Stimulated activated CD4-positive, alpha-beta T cell treated with anti-CD3 and anti-CD28 coated beads, TNF-alpha, amount 100 ng/mL, for 24 hours (primary cell): ENCODE measurements at places on chromosomes 11 and 22.

GRCh38 chr11:32751381-32751780 lies 43.1 kb downstream of the CCDC73 start:
- no peak for DNase-seq

- no peak for DNase-seq
Measured at GRCh38 chr11:45300715-45301114, 14.6 kb upstream of the SYT13 start.

DNA sequence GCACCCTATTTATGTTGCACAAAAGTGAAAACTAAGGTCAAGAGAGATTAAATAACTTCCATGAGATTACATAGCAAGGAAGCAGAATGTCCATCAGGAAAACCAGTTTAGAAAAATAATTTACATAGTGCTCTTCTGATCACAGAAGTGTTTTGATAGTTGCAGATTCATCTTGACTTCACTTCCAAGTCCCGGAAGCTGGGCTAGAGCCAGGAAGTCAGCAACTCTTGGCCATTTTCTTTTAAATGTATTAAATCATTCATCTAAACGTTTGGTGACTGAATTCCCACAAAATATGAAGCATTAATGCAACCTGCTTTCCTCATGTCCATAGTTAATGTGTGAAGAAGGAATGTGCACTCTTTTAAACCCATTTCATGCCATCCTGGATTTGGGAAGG lies 29.7 kb downstream of the APLP2 start:
- no peak for DNase-seq

DNA sequence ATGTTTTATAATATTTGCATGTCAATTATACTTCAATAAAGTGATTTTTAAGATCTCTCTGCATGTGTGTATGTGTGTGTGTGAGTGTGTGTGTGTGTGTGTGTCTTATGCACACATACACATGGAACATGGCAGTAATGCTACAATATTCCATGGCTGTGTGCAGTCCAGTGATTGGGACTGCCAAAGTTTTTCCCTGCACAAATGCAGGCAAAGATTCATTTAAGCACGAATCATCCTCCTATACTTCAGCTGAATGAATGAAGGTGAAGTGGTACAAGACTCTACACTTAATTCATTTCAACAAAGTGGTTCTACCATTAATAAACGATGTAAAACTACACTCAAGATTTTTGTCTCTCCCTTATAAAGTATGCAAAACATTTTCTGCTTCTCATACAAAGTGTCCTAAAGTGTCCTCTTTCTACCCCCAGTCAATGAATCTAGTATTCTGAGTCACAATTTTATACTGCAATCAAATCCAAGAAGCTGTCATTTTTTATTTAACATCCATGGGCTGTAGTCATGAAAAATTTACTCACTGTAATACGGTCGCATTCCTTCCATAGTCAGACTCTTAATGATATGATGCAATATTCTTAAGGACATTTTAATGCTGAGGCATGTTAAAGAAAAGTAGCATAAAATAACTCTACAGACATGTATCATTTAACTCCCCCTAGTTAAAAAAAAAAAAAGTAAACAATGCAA lies 132.4 kb downstream of the TTC28 start:
- DNase-seq = no peak

DNA sequence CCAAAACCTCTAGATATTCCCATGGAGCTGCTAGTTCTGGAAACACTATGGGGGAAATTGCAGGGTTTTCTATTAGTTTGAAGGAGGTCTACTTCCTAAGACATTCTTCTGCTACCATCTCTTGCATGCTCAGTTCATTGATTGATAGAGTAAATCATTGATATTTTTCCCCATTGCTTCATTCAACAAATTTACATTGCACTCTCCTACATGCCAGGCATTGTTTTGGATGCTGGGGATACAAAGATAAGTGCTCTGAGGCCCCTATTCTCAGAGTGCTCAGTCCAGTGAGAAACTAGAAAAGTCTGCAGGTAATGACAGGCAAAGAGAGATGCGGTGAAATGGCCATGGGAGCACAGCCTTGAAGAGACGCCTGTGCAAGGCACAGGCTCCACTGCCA lies 313.1 kb downstream of the KIRREL3 start:
- no peak for DNase-seq

GRCh38 chr22:49289822-49290679 lies 537.6 kb downstream of the BRD1 start:
- no peak for DNase-seq

GRCh38 chr22:37578002-37578401 lies 1.9 kb downstream of the LGALS2 start:
- DNase-seq = no peak

DNA sequence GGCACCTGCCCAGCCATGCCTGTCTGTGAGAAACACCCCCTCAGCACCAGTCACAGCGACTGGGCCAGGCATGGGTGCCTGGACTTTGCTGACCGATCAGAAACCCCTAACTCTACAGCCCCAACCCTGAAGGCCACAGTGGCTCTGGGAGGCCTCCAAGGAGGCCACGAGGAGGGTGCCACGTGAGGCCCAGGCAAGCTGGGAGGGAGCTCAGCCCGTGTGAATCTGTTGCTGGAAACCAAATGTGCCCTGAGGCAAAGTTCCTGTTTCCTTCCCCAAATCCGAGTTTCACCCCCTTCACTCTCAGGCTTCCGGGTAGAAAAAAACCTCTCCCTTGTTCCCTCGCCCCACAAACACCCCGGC lies 1.3 kb downstream of the UNC93B1 start:
- no peak for DNase-seq

GRCh38 chr11:96841792-96842191 lies 452.0 kb downstream of the JRKL start:
- no peak for DNase-seq

- no peak for DNase-seq
Measured at GRCh38 chr11:72354356-72355115, 79.8 kb downstream of the CLPB start.

DNA sequence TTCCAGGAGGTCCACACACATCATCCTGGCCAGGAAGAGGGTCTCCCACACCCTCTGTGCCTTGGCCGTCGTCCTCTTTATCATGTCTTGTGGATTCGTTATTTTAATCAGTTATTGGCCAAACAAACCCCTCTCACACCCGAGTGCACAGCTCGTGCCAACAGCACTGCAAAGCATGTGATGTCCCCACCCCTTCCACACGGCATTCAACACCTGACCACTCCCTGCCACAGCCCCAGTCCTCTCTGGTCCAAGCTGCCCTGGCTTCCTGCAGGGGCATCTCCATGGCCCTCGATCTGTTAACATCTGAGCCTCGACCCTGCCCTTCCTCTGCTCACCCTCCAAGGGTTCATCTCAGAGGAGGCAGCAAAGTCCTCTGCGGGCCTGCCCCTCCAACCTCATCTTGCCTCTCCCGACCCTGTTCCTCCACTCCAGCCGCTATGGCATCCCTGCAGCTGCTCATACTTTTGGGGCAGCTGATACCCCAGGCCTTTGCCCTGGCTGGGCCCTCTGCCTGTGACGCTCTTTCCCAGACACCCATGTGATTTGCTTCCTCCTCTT lies 14.0 kb downstream of the MYEOV start:
- no peak for DNase-seq

DNA sequence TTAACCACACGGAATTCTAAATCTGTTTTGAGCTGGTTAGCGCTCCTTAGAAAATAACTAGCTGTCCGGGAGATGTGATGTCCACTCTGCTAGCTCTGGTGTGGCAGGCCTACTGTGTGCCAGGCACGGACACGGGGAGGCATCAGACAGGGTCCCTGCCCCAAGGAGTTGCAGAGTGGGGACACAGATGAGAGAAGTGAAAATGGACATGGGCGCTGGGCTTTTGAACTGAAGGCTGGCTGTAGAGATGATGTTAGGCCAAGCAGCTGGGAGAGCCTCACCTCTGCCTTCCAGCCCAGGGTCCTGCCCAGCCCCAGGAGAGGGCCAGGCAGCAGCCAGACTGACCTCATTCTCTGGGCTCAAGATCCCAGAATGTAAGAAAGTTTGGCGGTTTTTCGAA lies 368.6 kb downstream of the CTTN start:
- no peak for DNase-seq

GRCh38 chr22:39253435-39254070 lies 8.8 kb upstream of the PDGFB start:
- DNase-seq = no peak

DNA sequence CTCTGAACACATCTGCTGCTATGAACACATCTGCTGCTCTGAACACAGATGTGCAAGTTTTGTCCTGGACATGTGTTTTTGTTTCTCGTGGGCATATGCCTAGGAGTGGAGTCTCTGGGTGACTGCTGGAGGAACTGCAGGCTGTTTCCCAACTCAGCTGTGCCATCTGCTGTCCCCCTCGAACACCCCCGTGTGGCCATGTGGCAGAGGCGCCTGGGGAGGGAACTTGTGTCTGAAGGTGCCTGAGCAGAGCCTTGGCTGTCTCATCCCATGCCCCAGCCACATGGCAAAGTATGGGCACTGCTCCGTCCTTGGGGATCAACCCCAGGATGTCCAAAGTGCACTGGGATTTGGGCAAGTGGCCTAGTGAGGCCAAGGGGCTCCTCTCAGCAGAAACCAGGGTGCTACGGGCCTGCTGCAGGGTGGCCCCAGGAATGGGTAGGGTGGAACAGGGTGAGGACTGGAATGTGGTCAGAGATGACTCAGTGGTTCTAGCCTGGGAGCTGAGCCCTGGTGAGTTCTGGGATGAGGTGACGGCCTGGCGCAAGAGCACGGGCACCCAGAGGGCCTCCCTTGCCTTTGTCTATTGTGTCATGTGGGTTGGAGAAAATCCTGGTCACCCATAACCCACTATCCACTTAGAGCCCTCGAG lies 14.7 kb downstream of the GATD1 start:
- no peak for DNase-seq

DNA sequence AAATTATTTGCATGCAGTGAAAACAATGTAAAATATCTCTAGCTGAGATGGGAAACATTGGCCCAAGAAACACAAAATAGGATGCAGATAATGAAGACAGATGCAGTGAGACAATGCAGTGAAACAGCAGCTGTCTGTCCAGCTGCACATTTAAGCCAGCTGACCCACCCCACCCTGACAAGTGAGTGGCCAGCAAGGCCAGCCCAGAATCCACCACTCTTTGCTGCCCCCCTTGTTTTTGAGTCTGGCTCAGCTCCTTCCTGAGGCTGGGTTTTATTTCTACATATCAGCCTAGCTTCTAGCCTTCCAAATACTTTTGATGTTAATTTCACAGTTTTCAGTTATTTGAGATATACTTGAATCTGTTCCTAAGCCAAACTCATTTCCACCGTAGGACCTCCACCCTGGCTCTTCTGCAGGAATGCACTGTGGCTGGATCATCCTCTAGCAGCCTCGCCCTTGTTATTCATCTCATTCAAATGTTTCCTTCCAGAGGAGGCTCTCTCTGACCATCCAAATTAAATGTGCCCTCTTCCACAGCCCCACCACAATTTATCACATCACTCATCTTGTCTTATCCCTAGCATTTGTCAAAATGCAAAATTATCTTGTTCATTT lies 154.1 kb upstream of the POU2AF2 start:
- DNase-seq = no peak

DNA sequence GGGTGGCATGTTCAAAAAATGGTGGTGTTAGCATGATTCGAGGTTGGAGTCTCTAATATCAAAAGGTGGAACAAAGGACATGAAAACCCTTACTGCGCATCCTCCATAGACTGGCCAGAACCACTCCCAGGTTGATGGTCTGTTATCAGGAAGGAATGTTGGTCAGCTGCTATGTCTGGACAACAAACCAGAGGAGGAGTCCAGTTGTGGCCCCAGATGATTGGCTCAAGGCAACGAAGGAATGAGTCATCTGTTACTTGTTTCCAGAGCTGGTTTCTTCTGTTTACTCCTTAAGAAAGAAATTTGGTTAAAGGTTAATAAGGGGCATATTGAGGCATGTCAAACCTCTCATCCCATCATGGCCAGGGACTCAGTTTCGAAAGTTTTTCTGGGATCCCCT lies 56.8 kb upstream of the GRIA4 start:
- no peak for DNase-seq

DNA sequence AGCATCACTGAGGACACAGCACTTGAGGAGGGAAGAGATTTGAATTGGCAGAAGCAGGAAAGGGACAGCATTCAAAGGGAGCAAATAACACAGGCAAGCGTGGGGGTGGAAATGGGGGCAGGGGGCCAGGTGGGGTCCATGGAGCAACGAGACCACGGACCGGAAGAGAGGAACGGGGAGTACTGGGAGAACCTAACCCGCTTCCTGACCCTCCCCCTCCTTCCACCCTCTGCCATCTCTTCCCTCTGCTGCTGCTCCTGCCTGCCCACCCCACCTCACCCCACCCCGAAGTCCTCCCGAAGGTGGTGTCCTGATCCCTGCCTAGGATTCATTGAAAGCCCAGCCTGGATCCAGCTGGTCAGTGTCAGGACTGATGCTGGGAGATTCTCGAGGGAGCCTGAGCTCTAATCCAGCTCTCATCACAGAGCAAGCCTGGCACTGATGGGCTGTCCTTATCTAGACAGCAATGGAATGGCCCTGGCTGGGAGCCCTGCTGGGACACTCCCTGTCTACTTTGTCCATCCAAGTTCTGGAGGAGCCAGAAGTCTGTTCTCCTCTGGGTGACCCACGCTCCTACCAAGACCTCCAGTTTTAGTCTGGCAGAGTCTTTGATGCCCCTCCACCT lies 105.0 kb downstream of the TRIM29 start:
- no peak for DNase-seq

- no peak for DNase-seq
Measured at GRCh38 chr11:81989093-81989492, 744.6 kb downstream of the FAM181B start.

- DNase-seq = no peak
Measured at GRCh38 chr11:23679041-23679440, 817.8 kb upstream of the LUZP2 start.

DNA sequence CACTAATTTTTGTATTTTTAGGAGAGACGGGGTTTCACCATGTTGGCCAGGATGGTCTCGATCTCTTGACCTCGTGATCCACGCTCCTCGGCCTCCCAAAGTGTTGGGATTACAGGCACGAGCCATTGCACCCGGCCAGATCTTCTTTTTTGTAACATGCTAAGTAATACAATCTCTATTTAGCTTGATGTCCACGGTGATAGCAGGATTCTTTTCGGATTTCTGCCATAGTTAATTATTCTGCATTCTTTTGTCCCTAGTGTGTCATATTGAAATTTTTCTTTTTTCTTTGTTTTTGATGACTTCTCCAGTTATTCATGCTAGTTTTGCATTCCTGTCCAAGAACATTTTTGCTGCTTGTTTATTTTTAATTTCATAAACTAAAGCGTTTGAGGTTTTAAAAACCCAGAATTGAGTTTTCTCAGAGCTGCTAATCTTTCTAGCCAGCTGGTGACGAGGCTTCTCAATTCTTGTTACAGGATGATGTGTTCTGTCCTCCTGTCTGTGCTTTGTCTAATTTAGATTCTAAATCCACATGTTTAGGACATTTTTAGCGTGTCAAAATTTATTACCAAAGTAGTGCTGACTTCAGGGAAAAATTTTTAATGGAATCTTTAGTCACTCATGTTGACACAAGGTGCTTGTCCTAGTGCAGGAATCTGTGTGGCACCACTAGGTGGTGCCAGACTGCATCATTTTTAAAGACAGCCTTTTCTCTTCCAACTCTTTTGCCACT lies 21.8 kb downstream of the NF2 start:
- DNase-seq = no peak

GRCh38 chr11:18526130-18526520 lies 617 bp downstream of the TSG101 start:
- DNase-seq = no peak

- no peak for DNase-seq
Measured at GRCh38 chr11:124898711-124899110, 1.0 kb upstream of the ROBO4 start.

GRCh38 chr11:2653930-2654739 lies 45.7 kb downstream of the KCNQ1OT1 start:
- no peak for DNase-seq

- no peak for DNase-seq
Measured at GRCh38 chr11:104891135-104891534, 7.1 kb downstream of the CASP12 start.
